ENCODE measurements at places on chromosomes 2 and 18.
A peak's percentile ranks its signal among the peaks of the same experiment; 100 is the strongest.

DNA sequence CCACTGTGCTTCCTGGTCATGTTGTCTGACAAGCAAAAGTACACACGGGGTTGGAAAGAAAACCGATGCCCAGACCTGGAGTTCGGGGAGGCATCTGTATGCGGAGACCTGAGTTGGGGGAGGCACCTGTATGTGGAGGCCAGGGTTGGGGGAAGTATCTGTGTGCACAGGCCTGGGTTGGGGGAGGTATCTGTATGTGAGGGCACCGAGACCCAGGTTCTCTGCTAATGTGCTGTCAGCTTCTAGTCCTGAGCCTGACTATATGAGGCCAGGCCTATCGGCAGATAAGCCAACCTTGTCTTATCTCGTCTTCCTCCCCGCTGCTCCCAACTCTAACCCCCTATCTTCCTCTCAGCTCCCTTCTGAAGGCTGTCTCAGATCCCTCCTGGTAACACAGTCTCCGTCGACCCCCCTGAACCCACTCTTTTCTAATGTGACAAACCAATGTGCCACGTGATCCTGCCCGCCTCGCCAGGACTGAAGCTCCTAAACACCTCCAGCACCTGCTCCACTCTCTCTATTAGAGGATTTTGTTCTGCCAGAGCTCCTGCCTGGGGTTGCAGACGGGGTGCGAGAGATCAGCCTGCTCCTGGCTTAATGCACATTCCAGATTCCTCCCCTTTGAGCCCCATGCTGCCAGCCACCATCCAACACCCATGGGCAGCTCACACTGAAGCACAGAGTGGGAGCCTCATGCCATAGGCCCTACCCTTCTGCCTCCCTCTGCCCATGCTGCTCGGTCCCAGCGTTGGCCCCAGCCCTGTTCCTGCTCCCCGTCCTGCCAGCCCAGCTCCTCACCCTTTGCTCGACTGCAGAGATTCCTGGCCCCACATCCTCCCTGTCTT, 188.4 kb downstream of the SH3BP4 start:
- DNase-seq, result no peak

- DNase-seq, result no peak
Measured at GRCh38 chr2:44979581-44979980, 29.7 kb downstream of the SIX2 start.

GRCh38 chr2:181178823-181179412, 198.5 kb downstream of the UBE2E3 start:
- peak; percentile 30 for DNase-seq

GRCh38 chr2:173410579-173410978, 55.9 kb downstream of the CDCA7 start:
- DNase-seq, result no peak

DNA sequence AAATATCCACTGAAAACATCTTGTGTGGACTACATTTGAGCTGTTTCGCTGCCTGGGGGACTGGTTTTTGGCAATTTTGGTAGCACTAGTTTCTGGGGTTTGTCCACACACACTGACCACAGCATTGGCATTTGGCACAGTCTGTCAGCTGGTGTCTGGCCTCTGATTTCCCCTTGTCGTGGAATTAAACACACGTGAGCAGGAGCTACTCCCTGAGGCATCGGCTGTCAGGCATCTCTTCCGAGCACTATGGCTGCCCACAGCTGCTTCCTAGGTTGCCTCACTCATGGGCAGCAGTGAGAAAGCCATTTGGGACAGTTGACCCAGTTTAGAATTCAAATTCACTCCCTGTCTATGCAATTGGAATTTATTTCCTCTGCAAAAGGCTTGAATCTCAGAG, 46.8 kb upstream of the FZD5 start:
- no peak for DNase-seq

DNA sequence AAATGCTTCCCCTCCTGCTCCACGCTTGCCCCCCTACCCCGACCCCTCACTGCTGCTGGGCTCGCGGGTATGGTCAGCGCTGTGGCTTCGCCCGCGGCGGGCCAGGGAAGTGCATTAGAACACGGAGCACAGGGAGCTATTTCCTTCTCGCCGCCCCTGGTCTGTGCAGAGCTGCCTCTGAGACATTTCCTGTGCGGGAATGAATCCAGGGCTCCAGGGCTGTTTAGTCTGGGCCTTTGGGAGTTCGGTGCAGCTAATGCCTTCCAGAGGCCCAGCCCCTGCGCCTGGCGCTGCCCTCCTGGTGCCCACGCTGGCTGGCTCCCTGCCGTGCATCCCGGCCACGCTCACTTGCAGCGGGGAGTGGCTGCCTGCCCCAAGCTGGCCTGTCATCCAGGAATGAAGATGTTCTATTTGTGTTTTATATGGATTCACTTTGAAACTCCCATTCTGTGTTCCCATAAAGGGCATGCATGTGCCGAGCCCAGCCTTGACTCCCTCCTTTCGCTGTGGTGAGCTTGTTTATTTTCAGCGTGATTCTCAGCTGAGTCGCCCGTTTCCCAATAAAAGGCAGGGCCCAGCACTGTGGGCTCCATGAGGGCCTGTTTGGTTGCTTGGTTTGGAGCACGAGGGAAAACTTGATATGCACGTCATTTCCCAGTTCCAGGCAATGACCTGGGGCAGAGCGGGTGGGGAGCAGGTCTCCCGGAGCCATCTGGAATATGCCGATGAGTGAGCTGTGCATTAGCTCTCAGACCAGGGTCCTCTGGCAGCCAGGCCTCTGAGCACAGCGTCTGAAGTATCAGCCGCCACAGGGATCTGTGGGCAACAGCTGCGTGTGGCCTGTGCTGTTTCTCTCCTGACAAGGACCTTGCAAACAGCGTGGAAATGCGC, 42.7 kb downstream of the SH3RF3 start:
- no peak for DNase-seq

DNA sequence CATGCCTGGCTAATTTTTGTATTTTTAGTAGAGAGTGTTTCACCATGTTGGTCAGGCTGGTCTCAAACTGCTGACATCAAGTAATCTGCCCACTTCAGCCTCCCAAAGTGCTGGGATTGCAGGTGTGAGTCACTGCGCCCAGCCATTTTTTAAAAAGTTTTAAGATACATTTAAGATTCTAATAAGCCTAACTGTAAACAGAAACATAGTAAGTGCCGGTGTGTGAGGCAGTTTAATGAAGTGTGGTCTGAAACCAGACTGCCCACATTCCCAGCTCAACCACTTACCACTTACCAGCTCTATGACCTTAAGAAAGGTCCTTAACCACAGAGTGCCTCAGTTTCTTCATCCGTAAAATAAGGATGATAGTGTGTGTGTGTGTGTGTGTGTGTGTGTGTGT, 42.4 kb downstream of the TMEM237 start:
- no peak for DNase-seq

- DNase-seq, result no peak
Measured at GRCh38 chr18:48954886-48955819, 4.4 kb upstream of the SMAD7 start.

GRCh38 chr2:211455216-211455841, 898.9 kb downstream of the CPS1 start:
- peak; percentile 3 for DNase-seq

GRCh38 chr18:32760391-32760790, 12.4 kb downstream of the KLHL14 start:
- DNase-seq, result no peak

GRCh38 chr2:199742884-199743283, 108.1 kb downstream of the FTCDNL1 start:
- DNase-seq, result no peak

- DNase-seq, result peak; percentile 26
Measured at GRCh38 chr2:224038049-224038829, 847 bp downstream of the SERPINE2 start.

DNA sequence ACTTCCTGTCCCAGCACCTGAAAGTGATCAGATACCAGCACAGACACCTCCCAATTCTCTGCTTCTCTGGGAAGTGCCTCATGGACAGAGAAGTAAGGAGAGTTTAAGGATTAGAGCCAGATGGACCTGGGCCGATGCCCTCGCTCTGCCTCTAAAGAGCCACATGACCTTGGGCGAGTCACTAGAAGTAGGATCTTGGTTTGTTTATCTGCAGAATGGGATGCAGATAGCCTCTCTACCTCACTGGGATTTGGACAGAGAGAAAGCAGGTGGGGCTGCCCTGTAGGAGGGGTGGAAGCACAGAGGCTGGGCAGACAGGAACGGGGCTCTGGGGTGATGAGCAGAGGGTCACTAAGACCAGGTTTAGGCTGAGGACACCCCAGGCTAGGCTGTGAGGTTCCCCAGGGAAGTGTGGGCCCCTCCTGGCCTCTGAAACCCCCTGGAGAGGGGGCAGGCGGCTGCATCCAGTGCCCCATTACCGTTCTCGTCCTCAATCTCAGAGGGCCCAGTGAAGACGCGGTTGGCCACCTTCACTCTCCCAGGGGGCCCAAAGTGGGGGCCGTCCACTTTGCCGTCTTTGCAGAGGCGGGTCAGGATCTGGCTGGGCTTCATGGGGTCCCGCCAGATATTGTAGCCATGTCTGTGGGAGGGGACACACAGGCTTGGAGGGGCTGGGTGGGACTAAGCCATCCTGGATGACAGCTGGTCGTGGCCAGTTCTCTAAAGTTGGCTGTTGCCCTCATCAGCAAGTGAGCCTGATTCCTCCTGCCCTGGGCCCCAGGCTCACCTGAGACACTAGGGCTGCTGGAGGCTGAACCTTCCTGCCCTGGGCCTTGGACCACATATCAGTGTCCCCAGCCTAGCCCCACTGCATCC, 13.3 kb downstream of the OTOF start:
- no peak for DNase-seq

GRCh38 chr2:144403933-144404332, 116.0 kb downstream of the ZEB2 start:
- DNase-seq, result no peak

GRCh38 chr2:160388464-160389263, 104.9 kb downstream of the RBMS1 start:
- no peak for DNase-seq

DNA sequence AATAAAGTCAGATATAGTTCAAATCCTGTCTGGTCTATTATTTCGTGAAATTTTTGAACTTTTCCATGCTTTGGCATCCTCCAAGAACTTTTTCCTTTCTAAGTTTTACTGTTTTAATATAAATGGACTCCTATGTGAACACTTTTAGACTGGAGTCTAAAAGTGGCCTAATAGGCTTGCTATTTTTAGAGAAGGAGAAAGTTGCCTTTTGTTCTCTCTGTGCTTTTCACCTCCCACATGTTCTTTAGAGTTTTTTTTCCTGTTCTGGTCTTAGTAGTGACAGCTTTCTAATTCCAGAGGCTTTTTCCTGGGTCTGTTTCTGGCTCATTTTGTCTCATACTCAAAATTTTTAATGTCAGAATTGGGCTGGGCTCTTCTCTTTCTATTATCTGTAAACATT, 72.2 kb downstream of the ADAM23 start:
- DNase-seq, result no peak

GRCh38 chr2:111019381-111019780, 101.3 kb upstream of the BCL2L11 start:
- DNase-seq, result no peak

DNA sequence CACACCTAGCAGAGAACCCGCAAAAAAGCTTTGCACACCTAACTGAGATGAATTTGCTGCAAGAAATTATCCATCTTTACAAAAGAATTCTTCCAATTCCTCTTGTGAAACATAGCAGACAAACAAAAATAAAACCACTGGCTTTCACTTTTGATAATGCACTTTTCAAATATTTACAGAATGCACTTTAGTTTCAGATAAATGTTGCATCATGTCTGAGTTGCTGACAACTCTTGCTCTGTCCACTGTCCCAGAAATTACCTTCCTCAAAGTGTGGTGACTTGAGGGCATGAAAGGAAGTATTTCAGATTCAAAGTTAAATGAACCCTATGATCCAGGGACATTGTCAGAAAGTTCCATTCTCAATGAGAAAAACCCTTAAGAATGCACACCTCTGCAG, 256.2 kb upstream of the PARD3B start:
- no peak for DNase-seq

DNA sequence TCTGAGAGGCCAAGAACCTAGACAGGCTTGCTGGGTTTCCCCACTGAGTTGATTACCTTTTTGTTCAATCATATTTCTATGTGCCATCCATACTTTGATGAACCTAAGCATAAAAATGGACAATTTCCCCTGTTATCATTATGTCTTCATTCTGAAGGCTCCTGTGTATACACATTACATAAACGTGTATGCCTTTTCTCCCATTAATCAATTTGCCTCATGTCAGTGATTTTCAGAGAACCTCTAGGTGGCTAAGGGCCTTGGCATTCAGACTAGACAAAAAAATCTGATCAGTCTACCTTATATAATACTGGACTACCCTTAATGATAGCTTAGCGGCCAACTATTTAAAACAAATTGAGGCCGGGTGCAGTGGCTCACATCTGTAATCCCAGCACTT, 4.1 kb upstream of the PEX13 start:
- no peak for DNase-seq

- DNase-seq, result no peak
Measured at GRCh38 chr2:180413336-180413735, 406.2 kb upstream of the CWC22 start.

DNA sequence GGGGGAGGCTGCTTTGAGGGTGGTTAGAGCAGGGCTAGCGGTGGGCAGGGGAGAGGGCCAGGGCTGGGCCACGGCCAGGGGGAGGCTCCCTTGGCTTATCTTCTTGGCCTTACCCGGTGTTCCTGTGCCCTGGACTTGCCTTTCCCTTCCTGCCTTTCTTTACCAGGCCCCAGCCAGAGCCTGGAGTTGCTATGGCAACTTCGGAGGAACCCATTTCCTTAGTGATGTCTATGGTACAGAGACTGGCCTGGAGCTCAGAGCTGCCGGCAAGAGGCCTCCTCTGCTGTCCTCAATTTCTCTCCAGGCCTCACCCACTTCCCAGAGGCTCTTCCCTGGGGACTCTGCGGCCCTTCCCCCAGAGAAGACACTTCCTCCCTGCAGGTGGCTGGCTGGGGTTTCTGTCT, 11.5 kb downstream of the SPEG start:
- DNase-seq, result no peak

- no peak for DNase-seq
Measured at GRCh38 chr2:159073256-159073655, 104.8 kb downstream of the TANC1 start.

DNA sequence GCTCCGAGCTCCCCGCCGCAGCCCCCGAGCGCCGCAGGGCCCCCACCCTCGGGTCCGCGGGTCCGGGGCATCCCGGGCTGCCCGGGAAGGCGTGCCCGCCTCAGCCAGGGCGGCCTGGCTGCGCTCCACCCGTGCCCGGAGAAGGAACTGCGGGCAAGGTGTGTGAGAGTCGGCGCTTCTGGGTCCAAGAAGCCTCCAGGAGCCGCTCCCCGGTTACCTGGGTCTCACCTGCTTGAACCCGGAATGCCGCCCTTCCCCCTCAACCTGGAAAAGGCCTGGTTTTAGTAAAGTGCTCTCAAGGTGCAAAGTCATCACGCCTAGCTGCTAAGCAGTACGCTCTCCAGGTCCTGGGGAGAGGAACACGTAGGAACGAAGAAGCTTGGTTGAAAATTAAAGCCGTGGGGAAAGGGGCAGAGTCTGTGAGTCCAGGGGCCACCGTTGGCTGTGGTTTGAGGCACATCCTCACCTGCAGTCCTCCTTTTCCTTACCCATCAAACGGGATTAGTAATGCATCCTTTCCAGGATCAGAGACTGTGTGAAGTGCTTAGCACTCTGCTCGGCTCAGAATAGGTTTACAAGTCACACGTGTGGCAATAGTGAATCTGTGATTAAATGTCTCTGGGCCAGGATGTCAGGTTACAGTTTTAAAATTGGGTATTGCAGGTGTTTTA, 1.2 kb downstream of the ASAP2 start:
- DNase-seq, result no peak

DNA sequence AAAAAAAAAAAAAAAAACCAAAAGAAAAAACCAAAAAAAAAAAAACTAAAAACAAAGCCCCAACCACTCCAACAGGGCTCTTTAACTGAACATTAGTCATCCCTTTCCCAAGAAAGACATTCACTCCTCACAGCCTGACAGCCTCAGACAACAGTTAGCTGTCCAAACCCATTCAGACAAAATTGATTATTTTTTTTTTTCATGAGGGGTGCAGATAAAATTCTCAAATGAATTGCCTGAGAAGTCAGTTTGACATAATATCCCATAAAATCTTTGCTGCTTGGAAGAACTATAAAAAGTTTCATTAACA, 206.1 kb upstream of the REV1 start:
- no peak for DNase-seq

Data from stimulated activated CD4-positive, alpha-beta T cell treated with anti-CD3 and anti-CD28 coated beads, Interleukin-15, amount 100 ng/mL, for 48 hours (primary cell).